ENCODE measurements at places on chromosomes 7 and 10. TPM values are rescaled to one million over a fixed set of nuclear protein-coding genes. Genes with fewer than 3 reads are reported as not detected.

IFIT1 gene
- 5.4 TPM for total RNA-seq

VENTX gene
- not detected for total RNA-seq

THSD7A gene
- 2.4 TPM for total RNA-seq

CPXM2 gene
- total RNA-seq = not detected

ABCC2 gene
- 201 TPM for total RNA-seq

ASAH2 gene
- 1.8 TPM for total RNA-seq

FAM241B gene
- total RNA-seq = 20.1 TPM

C10orf53 gene
- total RNA-seq = not detected

CRPPA gene
- 0.79 TPM for total RNA-seq

FOXP2 gene
- total RNA-seq = not detected

SLC26A5 gene
- total RNA-seq = not detected

CLEC5A gene
- total RNA-seq = not detected

CLDN4 gene
- 4.9 TPM for total RNA-seq

Measured in A549 treated with CpdA at 1 μM for 4 hours (cell line).